ENCODE measurements at places on chromosomes 4 and X. TPM values are rescaled to one million over a fixed set of nuclear protein-coding genes. Genes with fewer than 3 reads are reported as not detected.

Gene TRAM1L1
- total RNA-seq = 5.1 TPM

Gene EREG
- not detected for total RNA-seq

Gene SUPT20HL2
- not detected for total RNA-seq

DNA sequence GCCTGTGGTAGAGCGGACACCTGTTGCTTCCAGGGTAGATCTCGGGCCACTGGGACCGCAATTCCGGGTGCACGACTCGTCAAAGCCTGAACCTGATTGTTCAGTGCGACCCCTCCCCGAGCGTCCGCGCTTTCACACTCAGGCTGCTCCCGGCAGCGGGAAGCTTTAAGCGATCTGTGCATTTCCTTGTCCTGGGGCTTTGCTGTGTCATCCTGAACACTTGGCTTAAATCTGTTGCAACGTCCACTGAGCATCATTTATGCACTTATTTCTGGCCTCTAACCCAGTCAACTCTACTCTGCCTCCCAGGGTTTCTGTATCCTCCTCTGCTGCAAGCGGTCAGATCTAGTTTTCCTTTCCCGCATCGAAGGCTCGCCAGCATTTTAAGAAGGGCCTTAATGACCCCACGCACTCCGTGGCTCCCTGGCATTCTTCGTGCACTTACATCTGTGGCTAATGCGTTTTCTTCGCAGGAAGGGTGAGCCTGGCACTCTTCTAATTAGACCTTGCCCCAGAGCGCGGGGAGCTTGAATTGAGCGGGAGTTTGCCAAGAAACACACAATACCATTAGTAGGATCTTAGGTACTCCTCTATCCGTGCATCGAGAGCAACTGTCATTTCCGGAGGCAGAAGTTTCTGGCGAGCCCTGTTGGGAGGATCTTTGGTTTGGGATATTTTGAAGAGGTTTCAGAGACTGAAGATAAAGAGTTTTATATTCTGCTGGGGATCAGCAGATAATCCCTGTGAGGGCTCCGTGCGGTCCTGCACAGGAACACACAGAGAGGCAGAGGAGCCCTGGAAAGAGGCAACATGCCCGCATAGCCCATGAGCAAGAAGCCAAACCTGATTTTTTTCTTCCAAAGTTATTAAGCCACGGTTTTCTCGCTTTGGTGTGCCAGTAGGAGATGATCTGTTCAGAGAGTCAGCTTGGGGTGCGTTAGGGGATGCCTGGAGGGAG is 654 bp upstream of the DDIT4L start:
- no peak for DNase-seq
- no peaks in the 10 kb centered on the region for H3K27me3 ChIP-seq
- H3K36me3 ChIP-seq = no peaks in the 10 kb centered on the region
- no peaks in the 10 kb centered on the region for H3K4me1 ChIP-seq
- H3K27ac ChIP-seq = no peak overlapping the region
- no peak overlapping the region for H3K4me3 ChIP-seq

Gene FLNA
- total RNA-seq = 570 TPM

Gene ADH7
- not detected for total RNA-seq

DNA sequence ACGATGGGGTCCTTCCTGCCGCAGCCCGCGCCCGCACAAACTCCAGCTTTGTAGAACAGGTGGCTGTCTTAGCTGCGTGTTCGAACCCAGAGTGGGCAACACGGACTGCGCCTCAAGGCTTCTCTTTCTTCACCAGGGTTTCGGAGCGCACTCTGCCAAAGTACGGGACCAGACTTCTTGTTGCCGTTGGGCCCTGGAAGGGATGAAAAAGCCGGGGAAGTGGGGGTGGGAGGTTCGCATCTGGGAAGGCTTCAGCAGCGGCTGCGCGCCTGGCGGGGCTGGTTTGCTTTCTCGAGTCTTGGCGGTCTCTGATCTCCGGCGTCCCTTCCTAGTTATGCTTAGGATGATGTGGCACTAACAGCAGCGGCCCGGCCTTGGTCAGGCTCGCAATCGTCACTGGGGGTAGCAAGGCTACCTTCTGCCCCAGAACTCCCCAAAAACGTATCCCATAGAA is 673 bp downstream of the PARM1 start:
- peaks cover 2% of the 10 kb centered on the region for H3K27me3 ChIP-seq
- peak overlapping the region; percentile 45 for H3K27ac ChIP-seq
- peak overlapping the region; percentile 55 for H3K4me3 ChIP-seq

GRCh38 chrX:97527725-97528124 is 644.0 kb downstream of the RPA4 start:
- H3K36me3 ChIP-seq = no peaks in the 10 kb centered on the region
- no peaks in the 10 kb centered on the region for H3K4me1 ChIP-seq
- H3K4me3 ChIP-seq = no peak overlapping the region
- no peaks in the 10 kb centered on the region for H3K27me3 ChIP-seq
- no peak for DNase-seq
- no peak overlapping the region for H3K27ac ChIP-seq

DNA sequence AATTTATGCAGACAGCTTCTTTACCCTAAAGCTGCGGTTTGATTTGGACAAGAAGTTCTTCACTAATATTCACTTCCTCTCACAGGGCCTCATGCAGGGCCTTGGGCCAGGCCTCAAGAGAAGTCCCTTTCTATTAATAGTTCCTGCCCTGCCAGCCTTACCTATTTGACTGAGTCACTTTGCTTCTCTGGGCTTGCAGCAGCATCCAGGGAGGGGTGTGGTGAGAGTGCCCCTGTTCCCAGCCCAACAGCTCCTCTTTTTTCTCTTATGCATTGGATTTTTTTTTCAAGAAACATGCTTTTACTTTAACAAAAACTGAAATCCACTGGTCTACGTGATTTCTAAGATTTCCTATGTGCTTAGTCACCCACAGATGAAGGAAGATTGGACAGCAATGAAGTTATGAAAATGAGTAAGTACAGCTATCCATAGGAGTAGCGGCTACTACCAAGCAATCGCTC is 26.7 kb downstream of the FAM156B start:
- no peak for DNase-seq
- peaks cover 7% of the 10 kb centered on the region for H3K4me1 ChIP-seq
- no peak overlapping the region for H3K4me3 ChIP-seq
- H3K27me3 ChIP-seq = peaks cover 3% of the 10 kb centered on the region

Gene DMRTC1B
- not detected for total RNA-seq

Gene SSX4
- not detected for total RNA-seq

Data from adrenal gland (tissue), 19 donors.